ENCODE measurements at places on chromosomes 5 and 9.

DNA sequence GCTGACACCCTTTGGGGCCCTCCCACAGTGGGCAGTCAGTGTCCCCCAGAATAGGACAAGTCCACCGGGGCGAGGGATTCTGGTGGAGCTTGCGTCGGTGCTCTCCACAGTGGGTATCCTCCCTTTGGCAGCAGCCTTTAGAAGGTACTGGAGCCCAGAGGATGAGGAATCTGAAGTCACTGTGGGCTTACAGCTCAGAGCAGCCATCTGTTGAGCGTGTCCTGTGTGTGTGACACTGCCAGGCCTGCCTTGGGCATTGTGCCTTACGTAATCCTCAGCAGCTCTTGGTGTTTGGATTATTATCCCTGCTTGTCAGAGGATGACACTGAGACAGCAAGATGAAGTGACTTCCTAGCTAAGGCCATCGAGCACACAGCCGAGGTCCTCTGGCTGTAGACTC lies 12.6 kb downstream of the URM1 start:
- no peak for DNase-seq

- no peak for DNase-seq
Measured at GRCh38 chr5:28548856-28549255, 1510.5 kb upstream of the CDH9 start.

DNA sequence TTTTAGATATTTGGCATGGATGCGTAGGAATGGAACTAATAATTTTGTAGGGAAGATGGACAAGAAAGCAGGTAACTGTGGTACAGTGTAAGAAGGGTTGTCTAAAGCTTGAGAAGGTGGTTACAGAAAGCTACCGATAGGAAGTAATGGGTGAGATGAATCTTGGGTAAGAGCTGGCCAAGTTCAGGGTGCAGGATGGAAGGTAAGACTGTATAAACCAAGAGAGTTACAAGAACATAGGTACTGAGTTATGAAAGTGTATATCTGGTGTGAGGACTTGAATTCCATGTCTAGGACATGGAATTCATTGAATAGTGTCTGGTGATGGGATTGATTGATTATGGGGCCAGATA lies 1.4 kb downstream of the MCCC2 start:
- DNase-seq: no peak

- no peak for DNase-seq
Measured at GRCh38 chr9:85510830-85511504, 230.8 kb downstream of the AGTPBP1 start.

GRCh38 chr5:146588331-146589027 lies 72.5 kb upstream of the GPR151 start:
- no peak for DNase-seq

Data from stimulated activated CD4-positive, alpha-beta T cell treated with anti-CD3 and anti-CD28 coated beads, Interleukin-2, amount 100 ng/mL, for 24 hours (primary cell).